Cortex of kidney (tissue), 1 donor: ENCODE measurements at places on chromosomes 6 and 20.

DNA sequence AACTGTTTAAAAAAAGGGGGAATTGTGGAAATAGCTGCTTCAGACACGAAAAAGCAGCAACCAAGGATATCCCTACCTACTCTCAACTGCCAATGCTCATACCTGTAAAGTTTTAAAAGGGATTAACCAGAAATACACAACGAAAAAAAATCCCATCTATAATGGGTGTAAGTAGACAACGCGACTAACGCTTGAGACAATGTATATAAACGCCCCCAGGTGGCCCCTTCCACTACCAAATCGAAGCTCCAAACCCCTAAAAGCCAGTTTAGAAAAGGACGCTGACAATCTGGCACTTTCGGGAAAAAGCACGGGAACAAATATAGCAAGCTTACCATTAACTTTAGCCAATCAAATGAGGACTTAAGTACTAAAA, 94.5 kb upstream of the BTN3A2 start:
- DNase-seq = no peak

GRCh38 chr6:129236001-129236517, 353.1 kb downstream of the LAMA2 start:
- DNase-seq = no peak

GRCh38 chr6:157049133-157049532, 272.0 kb downstream of the ARID1B start:
- DNase-seq = no peak

DNA sequence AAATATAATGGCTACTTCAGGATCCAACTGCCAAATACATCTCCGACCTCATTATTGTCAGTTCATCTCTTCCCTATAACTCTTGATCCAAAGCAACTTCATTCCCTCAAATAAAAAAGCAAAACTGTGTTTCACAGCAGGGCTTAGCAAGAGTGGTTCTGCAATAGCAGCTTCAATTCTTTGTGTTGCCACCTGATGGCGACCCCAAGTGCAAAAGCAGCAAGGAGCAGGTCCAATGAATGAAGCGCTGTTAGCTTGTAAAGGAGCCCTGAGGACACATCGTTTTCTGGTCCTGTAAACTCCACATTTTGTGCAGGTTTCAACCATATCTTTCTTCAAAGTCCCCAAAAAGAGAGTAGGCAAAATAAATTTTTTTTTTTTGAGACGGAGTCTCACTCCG, 19.6 kb downstream of the RTN4IP1 start:
- DNase-seq = no peak

DNA sequence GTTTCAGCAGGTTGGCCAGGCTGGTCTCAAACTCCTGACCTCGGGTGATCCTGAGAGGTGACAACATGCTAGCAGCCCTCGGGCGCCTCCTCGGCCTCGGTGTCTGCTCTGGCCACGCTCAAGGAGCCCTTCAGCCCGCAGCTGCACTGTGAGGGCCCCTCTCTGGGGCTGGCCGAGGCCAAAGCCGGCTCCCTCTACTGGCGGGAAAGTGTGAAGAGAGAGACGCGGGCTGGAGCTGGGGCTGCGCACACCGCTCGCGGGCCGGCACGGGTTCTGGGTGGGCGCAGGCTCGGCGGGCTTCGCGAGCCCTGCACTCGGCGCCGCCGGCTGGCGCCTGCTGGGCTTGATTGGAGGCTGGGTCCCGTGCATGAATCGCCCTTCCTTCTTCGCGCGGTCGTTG, 80.8 kb upstream of the RBM24 start:
- DNase-seq = no peak

DNA sequence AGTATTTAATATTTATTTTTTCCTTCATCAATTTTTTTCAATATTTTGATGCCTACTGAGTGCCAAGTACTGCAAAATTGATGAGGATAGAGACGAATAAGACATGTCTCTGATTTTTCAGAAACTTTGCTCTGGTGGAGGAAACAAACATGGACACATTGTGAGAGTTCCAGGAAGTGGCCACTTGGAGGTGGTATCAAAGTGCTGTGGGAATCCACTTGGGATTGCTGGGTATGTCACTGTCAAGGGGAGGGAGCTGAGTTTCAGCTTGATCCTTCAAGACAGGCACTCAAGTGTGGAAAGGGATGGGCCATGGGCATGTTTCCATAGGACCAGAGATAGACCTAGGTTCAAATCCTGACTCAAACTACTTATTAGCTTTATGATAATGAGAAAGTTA, 24.5 kb upstream of the ABCC10 start:
- DNase-seq = no peak

GRCh38 chr6:135722190-135722589, 129.3 kb upstream of the PDE7B start:
- no peak for DNase-seq

- DNase-seq = no peak
These were observed 184.5 kb upstream of the MARCKS start for GRCh38 chr6:113672491-113673149.

- no peak for DNase-seq
These were observed 25.0 kb downstream of the TGM6 start for GRCh38 chr20:2405693-2406065.

- no peak for DNase-seq
These were observed 60.5 kb upstream of the PRND start for GRCh38 chr20:4661191-4661590.

GRCh38 chr6:2274981-2275891, 29.8 kb upstream of the GMDS start:
- DNase-seq = no peak

DNA sequence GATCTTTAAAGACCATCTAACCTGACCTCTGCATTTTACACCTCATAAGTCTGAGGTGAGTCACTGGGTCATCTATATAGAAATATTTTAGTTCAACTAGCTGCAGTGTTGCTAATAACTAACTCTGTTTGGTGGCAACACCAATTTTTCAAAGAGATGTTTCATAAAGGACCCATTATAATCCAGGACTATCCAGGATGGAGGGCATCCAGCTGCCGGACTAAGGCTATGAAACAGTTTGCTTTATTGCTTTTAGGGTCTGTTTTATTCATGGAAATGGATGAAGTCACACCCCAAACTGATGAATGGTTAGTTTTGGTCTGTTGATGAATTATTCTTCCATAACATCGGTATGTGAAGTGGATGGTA, 204.2 kb upstream of the GMDS start:
- no peak for DNase-seq

DNA sequence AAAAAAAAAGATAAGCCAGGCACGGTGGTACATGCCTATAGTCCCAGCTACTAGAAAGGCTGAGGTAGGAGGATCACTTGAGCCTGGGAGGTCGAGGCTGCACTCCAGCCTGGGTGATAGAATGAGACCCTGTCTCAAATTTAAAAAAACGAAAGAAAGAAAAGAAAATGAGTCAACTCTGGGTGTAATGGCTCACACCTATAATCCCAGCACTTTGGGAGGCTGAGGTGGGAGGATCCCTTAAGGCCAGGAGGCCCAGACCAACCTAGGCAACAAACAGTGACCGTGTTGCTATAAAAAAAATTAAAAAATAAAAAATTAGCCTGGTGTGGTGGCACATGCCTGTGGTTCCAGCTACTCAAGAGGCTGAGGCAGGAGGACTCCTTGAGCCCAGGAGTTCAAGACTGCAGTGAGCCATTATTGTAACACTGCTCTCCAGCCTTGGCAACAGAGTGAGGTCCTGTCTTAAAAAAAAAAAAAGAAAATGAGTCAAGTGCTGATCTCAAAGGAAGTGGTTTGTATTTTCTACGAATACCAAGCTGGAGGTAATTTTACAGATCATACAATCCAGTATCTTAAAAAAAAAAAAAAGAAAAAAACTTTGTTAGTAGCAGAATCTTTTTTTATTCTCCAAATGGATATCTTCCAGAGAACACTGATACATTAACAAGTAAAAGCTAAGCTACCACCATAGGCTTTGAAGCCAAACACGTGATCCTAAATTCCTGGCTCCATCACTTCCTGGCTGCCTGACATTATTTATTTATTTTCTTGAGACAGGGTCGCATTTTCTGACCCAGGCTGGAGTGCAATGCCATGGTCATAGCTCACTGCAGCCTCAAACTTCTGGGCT, 5.7 kb downstream of the COMMD7 start:
- no peak for DNase-seq

DNA sequence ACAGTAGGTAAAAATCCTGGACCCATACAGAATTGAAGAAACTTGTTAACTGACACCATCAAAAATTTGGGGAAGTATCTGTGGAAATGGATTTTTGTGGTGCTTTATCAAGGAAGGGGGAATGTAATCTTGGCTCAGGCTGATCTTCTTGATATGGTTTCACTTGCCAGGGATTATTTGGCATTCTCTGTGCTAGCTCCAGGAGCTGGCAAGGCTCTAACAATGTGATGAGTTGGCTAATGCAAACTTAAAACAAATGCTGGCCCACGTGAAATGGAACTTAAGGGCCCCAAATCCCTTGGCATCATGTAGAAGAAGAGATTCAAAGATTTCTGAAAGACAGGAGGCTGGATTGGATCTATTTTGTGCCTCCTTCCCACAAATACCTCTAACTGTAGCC, 13.1 kb downstream of the KCNS1 start:
- DNase-seq = no peak

- DNase-seq = no peak
These were observed 58.2 kb downstream of the TRIM27 start for GRCh38 chr6:28865401-28866204.

GRCh38 chr6:16768477-16768830, 7.2 kb upstream of the ATXN1 start:
- DNase-seq = no peak

DNA sequence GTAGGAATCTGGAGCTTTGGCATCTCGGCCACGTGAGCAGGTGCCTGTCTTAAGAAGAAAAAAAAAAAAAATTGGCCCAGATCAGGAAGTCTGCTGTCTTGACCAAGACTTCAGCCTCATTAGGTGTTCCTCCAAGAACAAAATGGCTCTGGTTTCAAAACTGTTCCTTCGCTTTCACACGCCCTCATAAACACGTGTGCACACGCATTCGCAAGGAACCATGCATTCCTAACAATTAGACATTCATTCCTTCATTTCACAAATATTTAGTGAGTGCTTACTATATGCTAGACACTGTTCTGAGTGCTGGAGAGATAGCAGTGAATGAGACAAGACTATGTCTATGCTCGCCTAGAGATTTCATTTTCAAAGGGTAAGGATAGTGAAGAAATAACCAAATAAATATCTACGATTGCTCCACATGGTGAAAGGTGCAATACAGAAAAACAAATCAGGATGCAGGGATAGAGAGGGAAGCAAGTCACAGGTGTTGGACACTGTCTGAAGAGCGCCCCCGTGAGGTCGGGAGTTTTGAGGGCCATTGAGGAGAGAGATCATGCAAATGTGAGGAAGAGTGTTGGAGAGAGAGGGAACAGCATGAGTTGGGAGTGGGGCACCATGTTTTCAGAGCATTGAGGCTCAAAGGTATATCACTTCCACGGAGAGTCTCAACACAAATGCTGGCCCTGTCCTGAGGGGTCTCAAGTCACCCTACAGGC, 53.3 kb downstream of the CCDC170 start:
- no peak for DNase-seq

GRCh38 chr6:164962805-164963204, 346.6 kb downstream of the C6orf118 start:
- no peak for DNase-seq

DNA sequence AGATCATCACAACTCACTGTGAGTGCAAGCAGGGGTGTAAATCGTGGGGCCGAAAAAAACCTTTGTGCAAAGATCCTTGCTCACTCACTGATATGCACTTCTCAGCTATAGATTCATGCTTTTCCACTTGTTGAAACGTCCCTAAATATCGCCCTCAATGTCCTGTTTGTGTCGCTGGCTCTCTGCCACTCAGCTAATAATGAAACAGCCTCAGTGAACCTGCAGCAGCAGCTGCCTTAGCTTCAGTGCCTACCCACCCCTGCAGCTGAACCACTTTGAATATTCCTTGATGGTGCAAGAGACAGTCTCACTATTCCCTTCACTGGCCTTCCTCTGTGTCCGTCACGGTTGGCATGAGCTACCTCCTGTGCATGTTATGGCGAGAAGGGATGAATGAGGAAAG, 128.9 kb upstream of the NAA20 start:
- no peak for DNase-seq

GRCh38 chr6:125658136-125658535, 91.3 kb upstream of the HEY2 start:
- DNase-seq = no peak

GRCh38 chr20:13325033-13325432, 104.0 kb downstream of the ISM1 start:
- no peak for DNase-seq

DNA sequence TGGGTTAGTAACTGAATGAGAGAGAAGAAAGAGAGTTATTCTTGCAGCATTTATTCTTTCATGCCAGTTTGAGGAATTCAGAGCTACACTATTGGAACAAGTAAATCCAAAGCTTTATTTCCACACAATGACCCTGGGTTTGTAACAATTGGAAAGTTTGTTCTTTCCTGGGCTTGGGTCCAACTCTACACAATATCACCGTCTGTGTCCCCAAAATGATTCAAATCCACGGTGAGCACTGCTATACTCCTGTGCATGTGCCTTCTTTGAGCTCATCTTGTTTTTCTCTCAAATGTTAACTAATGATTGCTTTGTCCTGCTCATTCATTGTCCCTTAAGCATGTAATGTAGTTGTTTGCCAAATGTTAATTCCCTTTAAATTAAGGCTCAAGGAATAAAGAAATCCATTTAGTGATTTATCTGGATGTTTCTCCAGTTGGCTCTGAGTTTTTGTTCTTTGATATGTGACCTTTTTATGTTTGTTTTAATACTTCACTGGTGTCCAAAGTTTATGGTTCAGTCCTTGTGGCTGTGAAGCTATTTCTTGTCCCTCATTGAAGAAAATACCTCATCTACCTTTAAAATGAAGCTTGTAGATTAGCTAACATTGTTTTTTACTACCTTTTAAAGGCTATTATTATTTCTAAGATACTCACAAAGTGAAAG, 20.5 kb upstream of the CRISP3 start:
- DNase-seq = no peak

- DNase-seq = no peak
These were observed 1.7 kb downstream of the AFDN start for GRCh38 chr6:167828325-167828956.

DNA sequence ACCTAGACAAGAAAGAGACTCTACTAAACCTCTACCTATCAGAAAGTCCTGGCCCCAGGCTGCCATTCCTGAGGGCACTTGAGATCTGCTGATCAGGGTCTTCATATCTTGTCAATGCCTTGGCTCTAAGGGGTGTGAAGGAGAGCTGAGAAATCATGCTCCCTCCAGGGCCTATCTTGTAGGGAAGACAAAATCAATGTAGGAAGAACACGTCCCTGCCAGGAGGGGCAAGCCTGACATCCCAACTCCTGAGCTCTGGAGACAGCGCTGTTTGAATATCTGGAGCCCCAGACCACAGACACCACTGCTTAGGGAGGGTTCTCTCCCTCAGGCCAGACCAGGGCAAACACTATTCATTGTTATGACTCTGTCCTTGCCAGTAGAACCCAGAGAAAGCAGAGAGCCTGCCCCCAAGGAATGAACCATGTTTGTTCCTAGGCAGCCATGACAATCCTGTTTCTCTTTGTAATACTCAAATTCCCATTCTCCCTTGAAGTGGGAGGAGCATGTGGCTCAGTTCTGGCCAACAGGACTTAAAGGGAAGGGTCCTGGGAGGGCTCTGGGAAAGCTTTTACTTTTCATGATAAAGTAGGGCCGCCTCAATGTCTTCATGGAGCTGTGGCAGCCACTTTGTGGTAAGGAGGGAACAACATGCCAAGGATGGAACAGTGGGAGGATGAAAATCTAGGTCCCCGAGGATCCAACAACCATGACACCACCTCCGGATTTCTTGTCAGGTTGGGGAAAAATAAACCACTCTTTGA, 1.8 kb upstream of the FASTKD5 start:
- no peak for DNase-seq
